ENCODE measurements at places on chromosomes 3 and 15.

- no peak for DNase-seq
Observed at GRCh38 chr3:94024385-94024784, 4.0 kb downstream of the STX19 start.

DNA sequence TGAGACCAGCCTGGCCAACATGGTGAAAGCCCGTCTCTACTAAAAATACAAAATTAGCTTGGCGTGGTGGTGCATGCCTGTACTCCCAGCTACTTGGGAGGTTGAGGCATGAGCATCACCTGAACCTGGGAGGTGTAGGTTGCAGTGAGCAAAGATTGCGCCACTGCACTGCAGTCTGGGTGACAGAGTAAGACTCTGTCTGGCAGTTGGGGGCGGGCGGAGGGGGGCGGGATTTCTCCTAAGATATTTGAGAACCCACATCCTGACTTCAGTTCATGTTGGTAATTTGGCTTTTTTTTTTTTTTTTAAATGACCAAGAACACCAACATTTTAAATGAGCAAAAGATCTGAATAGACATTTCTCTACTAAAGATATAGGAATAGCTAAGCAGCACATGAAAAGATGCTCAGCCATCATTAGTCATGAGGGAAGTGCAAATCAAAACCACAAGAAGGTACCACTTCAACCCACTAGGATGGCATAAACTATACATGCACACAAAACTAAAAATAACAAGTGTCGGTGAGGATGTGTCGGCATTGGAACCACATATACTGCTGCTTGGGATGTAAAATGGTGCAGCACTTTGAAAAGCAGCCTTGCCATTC, 75.6 kb upstream of the LMOD3 start:
- no peak for DNase-seq

DNA sequence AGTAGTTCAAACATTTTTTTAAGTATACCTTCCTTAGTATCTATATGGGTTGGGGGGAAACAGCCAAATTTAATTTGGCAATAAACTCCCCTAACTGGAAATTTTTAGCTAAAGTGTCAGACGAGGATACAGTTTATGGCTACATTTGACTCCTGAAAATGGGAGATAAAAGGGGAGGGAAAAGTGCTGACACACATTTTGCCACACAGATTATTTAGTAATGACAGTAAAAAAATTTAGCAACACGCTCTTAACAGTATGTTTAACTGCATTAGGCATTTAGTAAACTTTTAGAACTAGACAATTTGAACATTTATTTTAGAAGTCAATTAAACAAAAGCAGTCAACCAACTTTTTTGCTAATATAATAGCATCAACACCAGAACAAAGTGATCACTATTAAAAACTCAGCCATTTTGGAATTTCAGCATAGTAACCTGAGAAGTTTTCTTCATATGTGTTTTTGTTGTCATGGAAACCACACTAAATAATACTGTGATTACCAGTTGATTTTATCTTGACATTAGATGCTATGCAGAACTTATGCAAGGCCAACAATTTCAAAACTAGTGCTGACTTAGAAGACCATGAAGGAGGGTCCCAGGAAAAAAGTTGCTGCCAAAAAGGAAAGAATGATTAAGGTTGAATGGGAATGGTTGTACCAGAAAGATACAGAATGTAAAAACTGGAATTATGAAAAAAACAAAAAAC, 47.0 kb upstream of the TFG start:
- no peak for DNase-seq

DNA sequence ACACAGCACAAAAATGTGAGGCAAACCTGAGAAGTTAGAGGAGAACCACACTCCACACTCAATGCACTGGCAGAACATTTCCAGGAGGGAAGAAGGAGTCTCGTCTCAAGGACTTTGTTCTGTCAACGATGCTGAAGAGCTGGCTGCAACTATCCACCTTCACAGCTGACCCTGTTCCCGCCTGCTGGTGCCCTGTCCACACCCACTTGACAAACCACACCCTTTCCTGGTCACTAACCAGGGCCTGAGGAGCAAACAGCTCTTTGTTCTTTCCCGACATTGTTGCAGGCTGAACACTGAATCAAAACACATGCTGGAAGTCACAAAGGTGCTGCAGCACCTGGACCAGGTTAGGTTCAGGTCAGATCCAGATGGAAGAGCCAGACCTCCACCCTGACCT, 92.6 kb upstream of the ARRDC4 start:
- peak; percentile 2 for DNase-seq

DNA sequence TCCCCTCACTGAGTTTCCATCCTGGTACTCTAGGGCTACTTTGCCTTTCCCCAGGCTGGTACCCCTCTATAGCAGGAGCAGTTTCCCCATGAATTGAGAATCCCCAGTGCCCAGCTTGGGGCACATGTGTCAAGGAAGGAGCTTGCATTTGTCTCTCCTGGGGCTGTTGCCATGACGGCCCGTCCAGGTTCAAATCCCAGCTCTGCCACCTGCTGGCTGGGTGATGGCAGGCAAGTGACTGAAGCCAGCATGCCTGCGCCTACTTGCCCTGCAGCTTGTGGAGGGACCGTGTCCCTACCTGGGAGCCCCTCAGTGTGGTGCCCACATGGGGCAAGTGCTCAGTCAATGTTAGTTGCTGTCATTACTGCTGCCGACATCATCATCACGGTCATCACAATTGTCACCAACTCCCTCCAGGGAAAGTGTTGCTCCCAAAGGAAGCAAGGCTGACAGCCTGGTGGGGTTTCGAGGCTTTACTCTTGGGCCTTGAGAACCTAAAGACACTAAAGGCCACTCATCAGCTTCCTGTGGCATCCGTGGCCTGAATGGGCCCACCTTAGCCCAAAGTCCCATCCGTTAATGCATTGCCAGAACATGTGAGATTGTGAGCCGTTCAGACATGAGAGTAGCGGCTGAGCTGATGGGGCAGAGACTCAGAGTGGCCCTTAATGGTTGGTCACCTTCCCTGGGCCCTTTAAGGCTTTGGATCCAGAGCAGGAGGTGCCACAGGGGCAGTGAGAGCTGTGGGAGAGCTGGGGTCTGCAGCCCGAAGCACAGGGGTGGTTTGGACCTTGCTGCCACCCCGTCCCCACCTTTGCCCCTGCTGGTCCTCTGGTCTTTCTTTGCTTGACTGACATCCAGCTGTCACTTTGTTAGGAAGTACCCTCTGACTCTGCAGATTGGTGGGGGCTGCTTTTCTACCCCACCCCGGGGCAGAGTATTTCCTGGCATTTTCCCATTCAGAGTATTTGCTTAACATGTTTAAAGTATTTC, 144.4 kb downstream of the DNAJB8 start:
- peak; percentile 61 for DNase-seq

- peak; percentile 25 for DNase-seq
Observed at GRCh38 chr3:52555056-52555455, 18.7 kb downstream of the UQCC5 start.

GRCh38 chr3:166860217-166860616, 519.9 kb downstream of the ZBBX start:
- DNase-seq = no peak

DNA sequence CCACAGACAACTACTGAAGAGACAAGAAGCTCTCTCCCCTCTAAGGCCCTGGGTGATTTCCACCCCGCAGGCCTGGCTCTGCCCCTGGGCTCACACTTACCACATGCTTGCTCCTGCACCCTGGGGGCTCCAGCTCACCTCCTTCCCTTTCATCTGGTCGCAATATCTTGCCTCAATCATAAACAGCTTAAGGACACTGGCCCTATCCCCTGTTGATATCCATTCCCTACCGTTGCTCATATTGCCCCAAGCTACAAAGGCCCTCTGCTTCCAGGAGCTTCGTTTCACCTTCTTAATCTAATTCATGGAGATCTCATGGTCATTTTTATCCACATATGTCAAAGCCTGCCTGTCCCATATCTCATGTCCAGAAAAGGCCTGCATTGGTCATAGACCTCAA, 46.0 kb upstream of the TSEN2 start:
- DNase-seq = no peak

- DNase-seq = no peak
Observed at GRCh38 chr15:83793069-83793468, 139.1 kb downstream of the ADAMTSL3 start.

- DNase-seq = peak; percentile 62
Observed at GRCh38 chr3:143119974-143120715, 574 bp downstream of the CHST2 start.

DNA sequence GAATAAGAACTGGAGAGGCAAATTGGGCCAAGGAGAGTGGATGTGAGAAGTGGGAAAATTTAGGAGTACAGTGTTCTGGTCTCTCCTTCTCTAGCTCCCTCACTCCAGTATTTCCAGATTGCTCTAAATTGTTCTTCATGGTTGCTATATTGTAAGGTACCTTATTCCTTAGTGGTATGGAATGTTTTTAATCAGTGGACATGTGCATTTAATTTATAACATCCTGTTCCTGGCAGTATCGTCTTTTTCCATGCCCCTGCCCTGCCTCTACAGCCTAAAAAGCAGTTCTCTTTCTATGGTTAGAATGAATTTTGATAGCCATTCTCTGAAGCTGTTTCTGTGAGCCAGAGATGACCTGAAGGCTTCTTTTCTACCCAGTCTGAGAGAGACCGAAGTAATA, 180.5 kb downstream of the TCF12 start:
- DNase-seq = no peak

DNA sequence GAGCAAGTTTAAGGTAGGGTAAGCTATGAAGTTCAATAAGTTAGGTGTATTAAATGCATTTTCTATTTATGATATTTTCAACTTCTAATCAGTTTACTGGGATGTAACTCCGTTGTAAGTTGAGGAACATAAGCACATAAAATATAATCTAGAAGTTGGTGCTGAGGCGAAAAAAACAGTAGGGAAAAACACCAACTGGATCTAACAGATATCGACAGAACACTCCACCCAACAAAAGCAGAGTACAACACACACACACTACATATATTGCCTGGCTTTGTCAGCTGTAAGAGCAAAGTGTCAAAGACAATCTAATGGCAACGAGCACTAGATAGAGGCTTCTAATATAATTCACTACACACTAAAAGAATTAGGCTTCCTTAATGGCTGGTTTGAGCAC, 8.4 kb downstream of the PIK3R4 start:
- no peak for DNase-seq

DNA sequence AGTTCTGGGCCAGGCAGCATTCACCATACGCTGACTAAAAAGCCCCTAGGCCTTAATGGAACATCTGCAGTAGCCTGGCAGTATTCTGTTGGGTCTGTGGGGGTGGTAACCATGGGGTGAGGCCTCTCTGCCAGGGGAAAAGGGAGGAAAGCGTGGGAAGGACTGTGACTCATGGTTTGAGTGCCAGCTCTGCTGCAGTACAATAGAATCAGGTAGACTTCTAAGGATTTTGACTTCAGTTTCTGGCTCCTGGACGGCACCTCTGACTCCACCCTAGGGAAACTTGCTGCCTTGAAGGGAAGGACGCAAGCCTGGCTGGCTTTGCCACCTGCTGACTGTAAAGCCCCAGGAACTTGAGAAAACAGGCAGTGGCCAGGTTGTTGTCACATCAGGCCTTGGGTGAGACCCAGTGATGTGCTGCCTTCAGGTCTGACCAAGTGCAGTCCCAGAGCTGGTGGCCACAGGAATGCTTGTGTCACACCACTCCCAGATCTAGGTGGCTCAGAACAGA, 148.6 kb downstream of the SUCNR1 start:
- peak; percentile 2 for DNase-seq

DNA sequence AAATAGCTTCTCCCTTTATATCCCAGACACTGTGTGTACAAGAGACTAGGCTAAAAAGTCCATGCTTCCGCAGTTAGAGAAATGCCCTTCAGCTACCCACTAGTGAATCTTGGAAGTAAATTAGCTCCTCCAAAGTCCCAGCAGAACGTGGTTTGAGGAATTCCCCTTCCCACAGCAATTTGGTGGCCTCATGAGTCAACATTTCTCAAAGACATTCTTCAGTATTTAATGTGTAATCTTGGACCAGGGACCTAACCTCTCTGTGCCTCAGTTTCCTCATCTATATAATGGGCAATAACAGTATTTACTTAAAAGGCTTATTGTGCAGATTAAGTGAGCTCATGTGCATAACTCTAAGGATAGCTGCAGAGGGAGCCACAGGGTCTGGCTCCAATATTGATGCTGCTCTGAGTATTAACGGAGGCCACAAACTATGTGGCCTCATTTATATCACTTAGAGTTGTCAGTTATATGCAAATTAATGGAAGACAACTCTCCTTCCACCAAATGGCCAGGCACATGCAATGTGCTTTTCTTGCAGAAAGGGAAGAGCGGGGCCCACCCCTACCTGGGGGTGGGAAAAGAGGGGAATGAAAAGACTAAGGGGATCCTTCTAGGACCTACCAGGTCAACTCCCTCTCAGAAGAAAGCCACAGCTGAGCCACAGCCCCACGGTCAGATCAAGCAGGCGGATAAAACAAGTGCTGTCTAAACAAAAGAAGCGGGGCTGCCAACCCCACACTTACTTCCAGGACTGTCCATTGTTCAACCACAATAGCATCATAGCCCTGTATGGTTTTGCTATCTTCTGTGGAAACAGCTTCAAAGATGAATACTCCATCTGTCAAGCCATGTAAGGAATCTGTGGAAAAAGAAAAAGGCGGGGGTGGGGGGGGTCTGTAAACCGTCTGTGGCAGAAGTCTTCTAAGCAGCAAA, 92.4 kb downstream of the OXNAD1 start:
- peak; percentile 4 for DNase-seq

DNA sequence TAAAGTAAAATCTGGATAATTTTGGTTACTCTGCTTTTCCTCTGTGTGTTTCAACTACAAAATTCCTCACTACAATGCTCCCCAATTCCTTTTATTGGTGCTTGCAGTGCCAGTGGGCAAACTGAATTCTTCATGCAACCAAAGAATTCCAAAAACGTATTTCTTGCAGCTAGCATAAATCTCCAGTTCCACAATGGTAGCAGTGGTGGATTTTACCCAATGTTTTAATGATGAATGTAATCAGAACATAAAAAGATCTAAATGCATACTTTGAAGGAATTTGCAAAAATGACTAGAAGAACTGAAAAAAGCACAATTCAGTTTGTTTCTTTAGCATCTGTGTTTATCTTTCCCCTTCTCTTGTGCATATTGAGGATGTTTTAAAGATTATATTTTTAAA, 359.6 kb upstream of the TPRG1 start:
- DNase-seq = no peak

GRCh38 chr15:90701048-90701447, 16.1 kb upstream of the BLM start:
- no peak for DNase-seq

DNA sequence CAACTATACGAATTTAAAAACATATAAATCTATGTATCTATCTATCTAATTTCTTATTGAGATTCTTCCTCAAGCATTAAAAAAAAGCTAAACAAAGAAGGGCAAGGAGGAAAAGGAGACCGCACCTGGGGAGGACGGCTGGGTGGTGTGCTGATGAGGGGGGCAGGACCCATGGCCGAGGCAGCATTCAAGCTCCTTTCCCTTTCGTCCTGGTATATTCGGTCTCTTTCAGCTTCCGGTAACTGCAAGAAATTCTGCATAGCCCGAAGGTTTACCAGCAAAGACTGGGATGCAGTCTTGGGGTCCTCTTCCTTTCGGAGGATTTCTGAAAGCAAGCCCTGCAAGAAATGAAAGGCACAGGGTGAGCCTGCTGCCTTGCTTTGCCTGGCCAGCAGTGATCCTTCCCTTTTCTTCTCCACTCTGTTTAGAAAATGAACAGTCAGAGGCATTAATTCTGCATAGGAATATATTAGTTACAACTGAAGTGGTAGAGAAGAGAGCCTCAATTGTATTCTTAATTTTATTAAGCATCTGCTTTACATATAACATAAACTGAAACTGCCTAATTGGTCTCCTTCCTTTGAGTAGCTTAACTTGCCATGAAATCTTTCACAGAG, 38.8 kb downstream of the SATB1 start:
- no peak for DNase-seq

GRCh38 chr3:54517424-54517823, 395.1 kb downstream of the CACNA2D3 start:
- DNase-seq = no peak

GRCh38 chr3:134155446-134155845, 95.2 kb downstream of the RYK start:
- DNase-seq = peak; percentile 33

GRCh38 chr15:99504071-99504822, 61.5 kb upstream of the MEF2A start:
- no peak for DNase-seq
